Right ventricle myocardium inferior (tissue), 1 donor: ENCODE measurements at places on chromosomes 6 and 20. TPM values are rescaled to one million over a fixed set of nuclear protein-coding genes. Genes with fewer than 3 reads are reported as not detected.

DNA sequence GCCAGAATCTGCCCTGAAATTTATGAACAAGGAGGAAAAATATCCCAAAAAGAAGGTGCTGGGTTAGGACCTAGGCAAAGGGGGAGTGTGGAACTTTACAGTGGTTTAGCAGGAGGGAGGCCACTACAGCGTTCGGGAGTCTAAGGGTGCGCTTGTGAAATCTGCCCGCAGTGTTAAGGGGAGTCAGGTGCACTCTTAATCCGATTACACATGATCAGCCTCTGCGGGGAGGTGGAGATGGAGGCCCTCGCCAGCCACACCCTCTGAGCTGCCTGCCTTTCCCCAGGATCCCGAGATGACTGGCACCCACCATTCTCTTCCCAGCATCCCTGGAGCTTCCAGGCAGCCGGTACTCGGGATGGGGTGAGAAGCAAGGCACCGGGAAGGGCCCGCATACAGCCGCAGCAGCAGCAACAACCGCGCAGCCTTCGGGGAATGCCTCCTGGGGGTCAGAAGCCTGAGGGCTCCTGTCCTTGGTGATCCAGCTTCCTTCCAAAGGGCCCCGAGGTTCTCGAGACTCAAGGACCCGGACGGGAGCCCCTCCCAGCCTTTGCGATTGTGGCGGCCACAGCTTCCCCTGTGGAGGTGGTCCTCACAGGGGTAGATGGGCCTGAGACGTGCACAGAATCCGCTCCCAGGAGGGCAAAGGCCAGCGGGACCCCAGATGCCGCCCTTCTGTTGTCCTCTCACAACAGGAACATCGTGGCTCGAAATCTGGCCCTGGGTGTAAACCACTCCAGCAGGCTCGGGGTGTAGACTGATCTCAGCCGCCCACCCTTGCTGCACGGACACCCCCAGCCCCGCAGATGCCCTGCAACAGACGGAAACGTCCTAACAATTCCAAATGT is 57.3 kb upstream of the CST7 start:
- peak; percentile 57 for DNase-seq

FAM83C gene
- not detected for total RNA-seq

- DNase-seq: no peak
Measured at GRCh38 chr20:24999568-24999967, 7.0 kb upstream of the APMAP start.

DNA sequence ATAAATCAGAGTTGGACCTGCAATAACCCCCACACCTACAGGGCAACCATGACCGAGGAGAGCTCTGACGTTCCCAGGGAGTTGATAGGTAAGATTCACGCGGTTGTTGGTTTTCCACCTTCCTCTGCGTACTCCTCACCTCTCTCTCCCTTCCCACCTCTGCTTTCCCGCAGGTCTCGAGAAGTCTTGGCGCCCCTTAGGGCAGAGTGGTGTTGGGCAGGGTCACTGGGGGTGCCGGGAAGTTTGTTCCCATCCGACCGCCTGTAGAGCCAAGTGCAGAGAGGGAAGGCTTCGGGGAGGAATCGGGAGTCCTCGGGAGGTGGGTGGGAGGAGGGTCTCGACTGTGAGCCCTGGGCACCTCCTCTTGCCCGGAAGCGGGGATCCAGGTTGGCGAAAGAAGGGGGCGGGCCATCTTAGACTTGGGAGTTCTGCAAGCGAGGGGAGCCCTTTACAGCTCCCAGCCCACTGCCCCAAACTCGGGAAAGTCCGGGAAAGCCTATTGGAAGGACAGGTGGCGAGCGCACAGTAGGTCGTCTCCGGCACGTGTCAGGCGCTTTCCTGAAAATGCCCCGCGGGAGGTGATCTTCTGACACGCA is 672 bp downstream of the CARMIL1 start:
- no peak for DNase-seq

BPIFB1 gene
- total RNA-seq: not detected

- peak; percentile 65 for DNase-seq
Measured at GRCh38 chr20:49276961-49277785, 684 bp downstream of the ZNFX1 start.

GRCh38 chr6:161366301-161366923 is 92.6 kb upstream of the AGPAT4 start:
- DNase-seq: no peak
